ENCODE measurements at places on chromosomes 2 and 18.

DNA sequence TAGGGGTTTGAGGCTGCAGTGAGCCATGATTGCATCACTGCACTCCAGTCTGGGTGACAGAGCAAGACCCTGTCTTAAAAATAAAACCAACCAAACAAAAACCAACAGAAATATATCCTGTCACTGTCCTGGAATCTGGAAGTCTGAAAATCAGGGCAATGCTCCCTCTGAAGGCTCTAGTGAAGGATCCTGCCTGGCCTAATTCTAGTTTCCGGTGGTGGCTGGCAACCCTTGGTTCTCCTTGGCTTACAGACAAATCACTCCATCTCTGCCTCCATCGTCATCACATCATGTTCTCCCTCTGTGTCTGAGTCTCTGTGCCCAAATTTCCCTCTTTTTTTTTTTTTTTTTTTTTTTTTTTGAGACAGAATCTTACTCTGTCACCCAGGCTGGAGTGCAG is 15.9 kb upstream of the VPS4B start:
- DNase-seq = no peak

DNA sequence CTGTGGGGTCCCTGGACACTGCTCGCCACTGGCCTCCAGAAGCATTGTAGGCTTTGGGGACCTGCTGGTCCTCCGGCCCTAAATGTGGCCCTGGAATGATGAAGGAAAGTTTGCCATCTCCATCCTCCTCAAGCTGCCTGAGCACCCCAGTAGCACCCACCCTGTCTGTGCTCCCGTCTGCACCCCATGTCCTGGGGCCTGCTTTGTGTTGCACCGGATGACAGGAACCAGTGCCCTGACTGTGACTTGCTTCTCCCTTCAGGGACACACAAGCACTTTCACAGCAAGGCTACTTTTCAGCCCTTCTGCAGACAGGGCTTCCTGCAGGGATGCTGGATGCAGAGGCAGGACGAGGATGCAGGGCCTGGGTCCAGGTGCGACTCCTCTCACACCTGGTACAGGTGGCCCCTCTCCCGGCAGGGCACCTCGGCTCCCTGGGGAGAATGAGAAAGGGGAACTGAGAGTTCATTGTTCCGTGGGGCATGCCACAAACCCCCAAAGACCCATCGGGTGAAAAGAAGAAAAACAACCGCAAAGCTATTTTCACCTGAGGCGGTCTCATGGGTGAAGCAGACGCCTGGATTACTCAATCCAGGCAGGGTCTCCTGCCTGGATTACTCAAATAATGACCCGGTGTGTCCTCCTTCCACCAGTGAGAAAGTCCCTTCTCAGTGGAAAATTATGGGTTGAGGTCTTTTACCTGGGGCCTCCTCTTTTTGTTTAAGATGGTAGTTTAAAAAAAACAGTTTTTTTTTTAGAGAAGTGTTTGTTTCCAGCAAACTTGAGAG is 74.9 kb downstream of the LONRF2 start:
- no peak for DNase-seq

DNA sequence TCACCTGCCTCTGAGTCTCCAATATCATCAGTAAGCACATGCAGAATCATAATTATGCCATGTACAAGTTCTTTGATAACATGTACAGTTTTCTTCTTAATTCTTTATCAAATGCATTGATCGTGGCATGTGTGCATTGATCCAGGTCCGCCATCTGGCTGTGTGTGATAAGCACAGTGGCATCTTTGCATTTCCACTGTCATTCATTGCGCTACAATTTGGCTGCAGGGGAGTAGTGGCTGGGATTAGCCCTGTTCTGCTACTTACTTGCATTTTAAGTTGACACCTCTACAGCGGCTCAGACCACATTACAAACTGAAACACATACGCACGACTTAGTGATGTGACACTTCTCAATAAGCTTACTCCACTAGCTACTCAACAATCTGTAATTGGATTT is 83.6 kb upstream of the OTX1 start:
- DNase-seq = no peak

- DNase-seq = no peak
Observed at GRCh38 chr2:138176862-138177439, 212.7 kb downstream of the HNMT start.

DNA sequence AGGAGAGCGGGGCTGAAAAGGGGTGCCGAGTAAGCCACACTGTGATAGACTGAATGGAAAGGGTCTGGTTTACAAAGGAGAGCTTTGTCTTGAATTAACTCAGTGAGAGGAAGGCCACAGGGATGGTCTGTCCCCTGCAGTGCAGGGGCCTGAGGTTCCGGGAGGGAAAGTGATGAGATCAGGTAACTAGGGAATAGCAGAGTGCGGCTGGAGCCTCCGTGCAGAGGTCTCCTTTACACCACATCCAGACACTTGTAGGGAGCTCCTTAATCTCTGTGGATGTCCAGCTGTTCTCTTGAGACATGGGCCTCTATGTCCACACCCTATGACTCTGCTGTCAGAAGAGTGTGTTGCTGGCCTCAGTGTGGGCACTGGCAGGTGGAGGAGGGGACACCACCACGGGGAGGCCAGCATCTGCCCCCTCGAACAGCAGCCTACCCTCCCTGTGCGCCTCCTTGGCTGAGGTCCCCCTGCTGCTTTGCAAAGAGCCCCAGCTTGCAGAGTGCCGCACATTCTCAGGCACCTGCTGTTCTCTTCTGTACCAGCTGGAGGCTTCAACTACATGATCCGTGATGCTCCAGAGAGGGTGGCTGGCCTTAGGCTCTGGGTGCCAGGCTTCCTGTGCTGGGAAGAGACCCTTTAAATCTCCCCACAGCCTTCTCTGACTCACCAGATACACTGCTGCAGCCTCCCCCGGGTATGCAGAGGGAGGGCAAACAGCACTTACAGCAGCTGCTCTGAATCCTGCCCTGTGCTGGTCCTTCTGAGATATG is 25.9 kb downstream of the ENOSF1 start:
- DNase-seq = no peak

- DNase-seq = no peak
Observed at GRCh38 chr2:37412231-37412630, 67.8 kb downstream of the QPCT start.

- peak; percentile 8 for DNase-seq
Observed at GRCh38 chr2:150188177-150188576, 299.3 kb downstream of the RND3 start.

DNA sequence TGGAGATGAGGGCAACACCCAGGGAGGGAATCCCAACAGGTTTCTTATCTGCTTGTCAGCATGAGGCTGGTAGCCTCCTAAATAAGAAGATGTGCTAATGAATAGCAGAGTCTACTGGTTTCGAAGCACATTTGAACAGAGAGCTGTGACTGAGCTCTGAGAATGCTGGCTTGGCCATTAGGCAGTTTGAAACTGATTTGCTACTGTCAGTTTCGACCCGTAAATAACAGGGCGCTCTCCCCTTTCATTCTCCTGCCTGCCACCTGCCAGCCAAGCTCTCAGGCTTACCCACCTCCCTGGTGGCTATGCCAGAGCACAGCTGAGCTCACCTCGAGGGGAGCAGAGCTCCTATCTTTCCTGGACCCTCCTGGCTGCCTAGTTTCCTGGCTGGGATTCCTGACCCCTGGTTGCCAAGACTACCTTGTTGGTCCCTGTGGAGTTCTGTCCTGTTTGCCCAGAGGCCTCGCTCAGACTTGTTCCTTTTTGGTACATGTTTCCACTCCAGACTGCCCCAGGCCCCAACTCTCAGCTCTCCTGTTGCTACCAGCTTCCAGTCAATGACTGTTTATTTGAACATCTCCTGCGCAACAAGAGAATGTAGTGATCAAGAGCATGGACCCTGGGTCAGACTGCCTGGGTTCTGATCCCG is 102.3 kb upstream of the ALPP start:
- DNase-seq = no peak

DNA sequence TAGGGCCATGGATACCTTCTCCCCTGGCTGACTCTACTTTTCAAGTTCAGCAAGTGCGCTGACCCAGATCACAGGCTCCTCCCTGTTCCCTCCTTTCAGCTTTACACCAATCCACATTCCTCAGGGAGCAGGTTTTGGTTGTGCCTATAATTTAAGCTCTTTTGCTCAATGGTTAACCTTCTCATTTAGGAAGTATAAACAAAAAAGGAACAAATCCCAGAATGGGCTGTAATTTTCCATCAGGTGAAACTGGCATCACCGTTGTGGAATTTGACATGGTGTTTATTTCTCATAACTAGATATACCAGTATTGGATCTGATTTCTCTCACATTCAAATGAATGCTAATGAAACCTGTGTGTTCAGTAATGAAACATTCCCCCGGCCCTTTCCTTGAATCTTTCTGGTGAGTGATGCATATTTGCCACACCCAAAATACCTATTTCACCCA is 13.6 kb downstream of the STRN start:
- no peak for DNase-seq
